ENCODE measurements at places on chromosomes 2 and 18. TPM values are rescaled to one million over a fixed set of nuclear protein-coding genes. Genes with fewer than 3 reads are reported as not detected.

Gene GCC2
- total RNA-seq, result 45.7 TPM

DNA sequence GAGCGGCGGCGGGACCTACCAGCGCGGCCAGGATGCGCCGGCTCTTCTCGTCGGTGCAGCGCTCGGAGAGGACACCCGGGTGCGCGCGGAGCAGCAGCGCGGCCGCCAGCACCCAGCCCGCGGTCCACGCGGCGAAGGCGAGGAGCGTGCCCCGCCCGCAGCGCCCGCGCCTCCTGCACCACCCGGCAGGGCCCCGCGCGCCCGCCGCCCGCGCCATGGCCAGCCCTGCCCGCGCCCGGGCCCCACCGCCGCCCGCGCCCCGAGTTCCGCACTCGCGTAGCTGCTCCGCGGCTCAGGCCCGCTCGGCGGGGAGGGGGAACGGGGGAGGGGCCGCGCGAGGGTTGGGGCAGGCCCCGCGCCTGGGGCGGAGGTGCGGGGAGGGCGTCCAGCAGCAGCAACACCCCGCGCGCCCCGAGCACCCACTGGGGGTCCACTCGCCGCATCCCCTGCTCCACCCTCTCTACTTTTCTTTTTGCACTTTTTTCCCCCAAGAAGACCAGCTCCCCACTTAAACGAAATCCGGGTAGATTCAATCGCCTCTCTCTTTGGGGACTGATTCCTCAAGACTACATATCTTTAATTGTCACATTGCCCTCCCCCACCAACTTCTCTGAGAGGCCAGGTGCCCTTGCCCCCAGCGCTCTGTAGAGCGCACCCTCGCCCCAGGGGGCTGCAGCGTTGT is at the start of gene DIPK1C:
DIPK1C (minus strand) TSS at position 266 of the 682 bp plus-strand sequence; CDS start at position 217, 49 bp downstream.
- no peak for DNase-seq
- no peaks in the 10 kb centered on the region for H3K36me3 ChIP-seq
- H3K4me3 ChIP-seq, result peak within 1 kb of the TSS; percentile 21
- peaks cover 7% of the 10 kb centered on the region for H3K27me3 ChIP-seq
- peaks cover 3% of the 10 kb centered on the region for H3K4me1 ChIP-seq

GRCh38 chr2:200279857-200280256 is 26.6 kb upstream of the SPATS2L start:
- no peaks in the 10 kb centered on the region for H3K36me3 ChIP-seq
- no peak overlapping the region for H3K4me3 ChIP-seq
- no peak overlapping the region for H3K27ac ChIP-seq
- H3K4me1 ChIP-seq, result no peaks in the 10 kb centered on the region

DNA sequence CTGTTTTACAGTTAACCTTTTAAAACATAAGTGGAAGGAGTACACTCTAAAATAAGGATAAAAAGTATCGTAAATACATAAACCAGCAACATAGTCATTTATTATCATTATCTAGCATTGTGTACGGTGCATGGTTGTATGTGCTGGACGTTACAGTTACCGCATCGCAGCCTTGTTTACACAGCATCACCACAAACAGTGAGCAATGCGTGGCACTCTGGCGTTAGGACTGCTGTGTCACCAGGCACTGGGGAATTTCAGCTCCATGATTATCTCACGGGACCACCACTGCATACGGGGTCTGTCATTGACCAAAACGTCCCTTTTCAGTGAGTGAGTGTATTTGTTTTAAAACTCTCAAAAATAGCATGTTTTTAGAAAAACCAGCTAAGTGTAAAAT is 103.0 kb upstream of the SNTG2 start:
- H3K27ac ChIP-seq, result no peak overlapping the region
- no peaks in the 10 kb centered on the region for H3K27me3 ChIP-seq
- H3K4me3 ChIP-seq, result no peak overlapping the region
- no peak for DNase-seq
- H3K4me1 ChIP-seq, result no peaks in the 10 kb centered on the region
- H3K36me3 ChIP-seq, result no peaks in the 10 kb centered on the region

- DNase-seq, result no peak
- H3K36me3 ChIP-seq, result no peaks in the 10 kb centered on the region
- H3K27ac ChIP-seq, result no peak overlapping the region
- no peaks in the 10 kb centered on the region for H3K27me3 ChIP-seq
Measured at GRCh38 chr18:69659142-69659651, 258.5 kb downstream of the DOK6 start.

- DNase-seq, result no peak
- no peaks in the 10 kb centered on the region for H3K36me3 ChIP-seq
- no peaks in the 10 kb centered on the region for H3K27me3 ChIP-seq
- H3K4me3 ChIP-seq, result no peak overlapping the region
Measured at GRCh38 chr2:229703909-229704630, 10.3 kb downstream of the DNER start.

DNA sequence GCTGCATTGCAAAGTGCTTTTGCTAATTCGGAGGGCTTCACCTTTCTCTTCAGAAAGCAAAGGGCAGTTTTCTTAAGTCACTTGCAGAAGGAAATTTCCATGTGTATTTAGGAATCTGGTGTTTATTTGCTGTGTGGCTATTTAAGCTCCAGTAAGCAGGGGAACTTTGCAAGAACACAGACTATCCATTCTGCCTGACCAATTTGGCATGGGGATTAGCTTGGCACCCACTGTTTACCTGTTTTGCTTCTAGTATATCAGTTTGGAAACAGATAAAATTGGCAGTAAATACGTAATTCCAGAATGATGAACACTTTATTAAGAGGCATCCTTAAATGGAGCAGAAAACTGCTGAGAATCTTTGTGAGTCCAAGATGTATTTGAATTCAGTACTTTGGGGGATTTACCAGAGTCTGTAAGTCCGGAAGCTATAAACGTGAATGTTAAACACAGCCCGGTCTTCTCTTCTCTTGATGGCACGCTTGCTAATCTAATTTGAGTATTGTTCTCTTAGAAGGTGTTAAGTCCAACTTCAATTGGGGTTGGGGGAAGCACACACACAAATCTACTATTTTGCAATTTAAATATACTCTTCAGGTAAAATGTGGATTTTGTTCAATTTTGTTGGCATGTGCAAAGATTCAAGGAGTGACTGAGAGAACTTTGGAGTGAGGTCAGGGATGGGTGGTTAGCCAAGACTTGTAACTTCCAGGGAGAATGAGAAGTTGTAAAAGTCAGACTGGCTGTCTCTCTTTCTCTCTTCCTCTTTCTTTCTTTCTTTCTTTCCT is 650 bp downstream of the ACKR3 start:
- no peak for DNase-seq
- H3K4me3 ChIP-seq, result peak overlapping the region; percentile 28
- H3K4me1 ChIP-seq, result no peaks in the 10 kb centered on the region
- H3K27ac ChIP-seq, result no peak overlapping the region
- H3K27me3 ChIP-seq, result peaks cover 2% of the 10 kb centered on the region

DNA sequence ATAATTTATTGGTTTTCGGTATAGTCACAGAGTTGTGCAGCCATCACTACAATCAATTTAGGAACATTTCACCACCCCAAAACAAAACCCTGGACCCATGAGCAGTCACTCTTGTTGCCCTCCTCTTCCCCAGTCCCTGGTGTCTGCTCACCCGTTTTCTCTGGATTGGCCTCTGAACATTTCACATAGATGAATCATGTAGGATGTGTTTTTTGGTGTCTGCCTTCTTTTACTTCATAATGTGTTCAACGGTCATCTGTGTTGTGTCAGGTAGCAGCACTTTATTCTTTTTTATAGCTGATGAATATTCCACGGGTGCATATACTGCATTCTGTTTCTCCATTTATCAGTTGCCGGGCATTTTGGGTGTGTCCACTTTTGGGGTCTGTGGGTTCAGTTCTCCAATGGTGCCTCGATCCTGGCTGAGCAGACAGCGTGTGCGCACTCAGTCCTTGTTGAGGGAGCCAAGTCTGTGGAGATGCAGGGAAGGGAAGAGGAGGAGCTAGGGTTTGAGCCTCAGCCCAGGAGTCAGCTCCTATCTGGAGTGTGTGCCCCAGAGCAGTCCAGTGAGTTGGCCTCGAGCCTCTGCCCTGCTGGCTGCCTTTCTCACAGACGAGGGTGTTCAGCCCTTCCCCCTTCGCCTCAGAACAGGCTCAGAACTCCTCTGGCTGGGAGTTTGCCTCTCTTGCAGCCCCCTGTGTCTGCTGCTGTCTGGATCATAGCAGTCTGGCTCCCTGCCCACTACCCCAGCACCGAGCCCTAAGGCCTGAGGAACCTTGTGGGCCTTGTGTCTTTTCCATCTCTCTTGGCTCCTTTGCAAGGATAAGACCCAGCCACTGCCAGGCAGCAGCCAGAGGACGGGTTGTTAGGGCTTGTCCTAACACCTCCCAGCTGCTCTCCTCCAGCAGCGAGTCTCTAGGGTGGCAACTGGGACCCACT is 18.0 kb downstream of the C2orf74 start:
- DNase-seq, result peak; percentile 29
- H3K4me3 ChIP-seq, result no peak overlapping the region
- peaks cover 8% of the 10 kb centered on the region for H3K36me3 ChIP-seq
- peaks cover 11% of the 10 kb centered on the region for H3K4me1 ChIP-seq
